ENCODE measurements at places on chromosomes 5 and 9.

GRCh38 chr5:179382486-179382885, 37.2 kb upstream of the ADAMTS2 start:
- H3K27me3 ChIP-seq, result peaks cover 7% of the 10 kb centered on the region
- H3K27ac ChIP-seq, result no peak overlapping the region
- DNase-seq, result no peak
- no peaks in the 10 kb centered on the region for H3K4me1 ChIP-seq

- no peak overlapping the region for H3K27ac ChIP-seq
- H3K36me3 ChIP-seq, result no peaks in the 10 kb centered on the region
- H3K4me3 ChIP-seq, result no peak overlapping the region
- no peak for DNase-seq
- peaks cover 2% of the 10 kb centered on the region for H3K27me3 ChIP-seq
These were observed 330.5 kb downstream of the TLR4 start for GRCh38 chr9:118034701-118035100.

DNA sequence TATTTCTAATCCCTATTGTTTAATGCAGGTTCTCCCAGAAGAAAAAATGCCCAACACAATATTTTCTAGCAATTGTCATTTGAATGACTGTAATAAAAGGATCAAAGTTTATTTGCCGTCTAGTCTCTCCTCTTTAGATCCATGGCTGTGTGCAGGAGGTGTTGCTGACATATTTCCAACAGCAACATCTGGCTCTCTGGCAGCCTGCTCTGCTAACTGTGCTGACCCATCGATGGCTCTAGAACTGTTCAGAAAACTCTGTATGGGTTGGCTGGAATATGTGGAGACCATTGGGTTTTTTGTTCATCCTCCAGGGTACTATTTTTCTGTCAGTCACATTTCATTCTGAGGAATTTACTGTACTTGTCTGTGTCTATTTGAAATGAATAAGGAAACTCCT, 202.0 kb upstream of the SLC27A6 start:
- H3K4me1 ChIP-seq, result no peaks in the 10 kb centered on the region
- no peak overlapping the region for H3K27ac ChIP-seq
- DNase-seq, result no peak
- no peak overlapping the region for H3K4me3 ChIP-seq

DNA sequence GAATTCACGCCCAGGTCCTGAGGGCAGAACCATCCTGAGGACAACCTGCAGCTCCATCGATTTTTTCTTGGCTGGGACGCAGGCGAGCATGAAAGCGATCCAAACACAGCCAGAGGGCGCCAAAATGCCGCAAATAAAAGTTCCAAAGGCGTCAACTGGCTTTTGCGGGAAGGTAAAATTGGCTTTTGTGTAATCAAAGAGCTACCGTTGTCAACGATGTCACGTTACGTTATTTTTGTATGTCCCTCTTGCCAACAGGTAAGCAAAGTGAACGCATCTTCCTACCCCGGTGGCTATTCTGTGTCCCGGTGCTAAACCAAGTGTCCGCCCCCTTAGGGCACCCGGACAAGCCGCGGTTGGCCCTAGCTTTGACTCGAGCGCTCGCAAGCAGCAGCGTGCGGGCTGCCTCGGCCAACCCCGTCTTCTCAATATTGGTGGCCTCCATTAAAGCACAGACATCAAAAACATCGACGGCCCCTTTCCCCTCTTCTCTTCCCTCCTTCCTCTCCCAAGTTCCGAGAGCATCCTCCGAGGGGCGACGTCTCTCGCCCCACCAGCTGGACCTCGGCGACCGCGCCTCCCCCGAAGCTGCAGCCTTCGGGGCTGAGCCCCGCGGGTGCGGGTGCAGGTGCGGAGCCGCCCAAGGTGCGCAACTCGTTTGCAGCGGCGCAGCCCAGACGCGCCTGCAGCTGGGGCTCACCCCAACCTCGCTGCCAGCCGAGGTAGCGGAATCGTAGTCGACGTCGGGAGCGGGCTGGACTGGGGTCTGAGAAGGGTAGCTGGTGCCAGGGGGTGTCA, 1.1 kb upstream of the BASP1 start:
- peaks cover 38% of the 10 kb centered on the region for H3K27me3 ChIP-seq
- DNase-seq, result peak; percentile 71
- peaks cover 11% of the 10 kb centered on the region for H3K4me1 ChIP-seq
- H3K4me3 ChIP-seq, result peak overlapping the region; percentile 29

- no peak overlapping the region for H3K4me3 ChIP-seq
- no peaks in the 10 kb centered on the region for H3K4me1 ChIP-seq
- H3K27me3 ChIP-seq, result peaks cover 10% of the 10 kb centered on the region
- no peak for DNase-seq
These were observed 11.8 kb downstream of the ARL14EPL start for GRCh38 chr5:116044073-116044472.

- H3K27ac ChIP-seq, result no peak overlapping the region
- no peaks in the 10 kb centered on the region for H3K27me3 ChIP-seq
- DNase-seq, result no peak
- H3K36me3 ChIP-seq, result no peaks in the 10 kb centered on the region
These were observed 109.3 kb upstream of the CPEB4 start for GRCh38 chr5:173778784-173779304.

DNA sequence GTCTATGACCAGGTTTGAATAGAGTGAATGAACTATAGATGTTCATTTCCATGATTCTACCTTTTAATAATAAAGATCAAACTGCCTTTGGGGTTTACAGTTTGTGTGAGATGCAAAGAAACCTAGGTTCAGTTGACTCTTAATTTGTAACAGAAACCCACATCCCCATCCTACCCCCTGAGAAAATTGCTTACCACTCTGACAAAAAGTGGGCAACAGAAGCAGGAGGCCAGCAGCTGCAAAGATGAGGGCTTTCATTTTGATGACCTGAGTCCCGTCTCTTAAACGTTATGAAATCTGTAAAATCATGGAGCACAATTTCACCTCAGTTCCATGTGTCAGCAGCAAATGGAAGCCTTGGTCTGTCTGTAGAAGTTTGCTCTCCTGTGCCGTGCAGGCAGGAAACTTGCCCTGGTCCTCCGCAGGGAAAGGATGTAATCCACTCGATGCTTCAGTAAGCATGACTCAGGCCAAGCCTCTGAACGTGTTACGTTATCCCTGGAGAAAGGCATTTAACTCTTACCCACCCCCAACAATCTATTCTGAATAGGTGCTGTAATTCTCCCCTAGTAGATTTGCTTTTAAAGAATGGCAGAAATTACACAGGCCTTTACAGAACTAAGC, at the start of gene F2RL2:
F2RL2 (minus strand) TSS at position 431 of the 624 bp plus-strand sequence; CDS start at position 258, 173 bp downstream.
- no peak for DNase-seq
- peaks cover 23% of the 10 kb centered on the region for H3K36me3 ChIP-seq
- H3K27ac ChIP-seq, result no peak within 1 kb of the TSS
- H3K4me1 ChIP-seq, result peaks cover 20% of the 10 kb centered on the region
- H3K4me3 ChIP-seq, result no peak within 1 kb of the TSS

GRCh38 chr5:35035271-35035670, 12.5 kb downstream of the AGXT2 start:
- peaks cover 34% of the 10 kb centered on the region for H3K27me3 ChIP-seq
- no peaks in the 10 kb centered on the region for H3K36me3 ChIP-seq
- no peak overlapping the region for H3K4me3 ChIP-seq

DNA sequence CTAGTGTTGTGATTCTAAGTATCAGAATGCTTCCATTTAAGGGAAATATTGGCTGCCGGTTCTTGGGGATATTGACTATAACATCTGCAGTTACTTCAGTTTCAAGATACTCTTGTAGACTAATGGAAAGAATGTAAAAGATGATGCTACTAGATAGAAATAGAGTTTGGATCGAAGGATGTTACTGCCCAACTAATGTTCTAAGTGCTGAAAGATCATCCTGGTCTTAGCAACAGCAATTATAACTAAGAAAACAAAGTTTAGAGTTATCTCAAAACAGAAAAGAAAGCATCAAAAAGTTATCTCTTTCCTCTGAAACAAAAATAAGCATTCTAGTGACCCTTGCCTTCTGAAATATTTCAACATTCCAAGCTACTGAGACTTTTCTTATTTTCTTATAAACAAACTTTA, 49.9 kb downstream of the ITGA1 start:
- H3K4me3 ChIP-seq, result no peak overlapping the region
- H3K36me3 ChIP-seq, result no peaks in the 10 kb centered on the region
- H3K27ac ChIP-seq, result no peak overlapping the region
- no peaks in the 10 kb centered on the region for H3K4me1 ChIP-seq
- H3K27me3 ChIP-seq, result no peaks in the 10 kb centered on the region
- DNase-seq, result no peak

DNA sequence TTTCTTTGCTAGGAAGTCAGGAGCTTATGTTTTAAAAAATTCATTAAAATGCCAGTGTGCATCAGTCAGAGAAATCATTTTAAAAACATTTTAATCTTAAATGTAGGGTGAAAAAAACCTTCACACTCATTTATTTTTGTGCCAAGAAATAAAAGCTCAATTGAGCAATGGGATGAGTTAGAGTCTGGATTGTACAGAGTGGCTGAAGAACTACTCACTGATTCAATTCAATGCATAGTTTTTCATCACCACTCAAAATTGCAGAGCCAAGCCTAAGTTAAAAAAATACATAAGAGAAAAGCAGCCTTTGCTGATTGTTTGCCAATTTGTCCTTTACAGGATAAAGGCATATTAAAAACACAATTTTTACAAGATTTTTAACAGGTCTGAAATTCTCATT, 168.2 kb upstream of the DMRTA1 start:
- no peak overlapping the region for H3K27ac ChIP-seq
- DNase-seq, result no peak
- H3K4me3 ChIP-seq, result no peak overlapping the region
- H3K36me3 ChIP-seq, result no peaks in the 10 kb centered on the region
- no peaks in the 10 kb centered on the region for H3K4me1 ChIP-seq

GRCh38 chr9:91361291-91362050, at the start of gene AUH:
AUH (minus strand) TSS chr9:91361918; CDS start chr9:91361889, 29 bp downstream.
- H3K36me3 ChIP-seq, result peaks cover 36% of the 10 kb centered on the region
- H3K27ac ChIP-seq, result peak within 1 kb of the TSS; percentile 95
- H3K4me1 ChIP-seq, result peaks cover 50% of the 10 kb centered on the region
- H3K27me3 ChIP-seq, result no peaks in the 10 kb centered on the region

GRCh38 chr9:6354072-6354686, 26.0 kb downstream of the TPD52L3 start:
- peak; percentile 23 for DNase-seq
- H3K4me3 ChIP-seq, result no peak overlapping the region
- peaks cover 16% of the 10 kb centered on the region for H3K4me1 ChIP-seq
- H3K36me3 ChIP-seq, result no peaks in the 10 kb centered on the region
- peaks cover 4% of the 10 kb centered on the region for H3K27me3 ChIP-seq
- no peak overlapping the region for H3K27ac ChIP-seq

DNA sequence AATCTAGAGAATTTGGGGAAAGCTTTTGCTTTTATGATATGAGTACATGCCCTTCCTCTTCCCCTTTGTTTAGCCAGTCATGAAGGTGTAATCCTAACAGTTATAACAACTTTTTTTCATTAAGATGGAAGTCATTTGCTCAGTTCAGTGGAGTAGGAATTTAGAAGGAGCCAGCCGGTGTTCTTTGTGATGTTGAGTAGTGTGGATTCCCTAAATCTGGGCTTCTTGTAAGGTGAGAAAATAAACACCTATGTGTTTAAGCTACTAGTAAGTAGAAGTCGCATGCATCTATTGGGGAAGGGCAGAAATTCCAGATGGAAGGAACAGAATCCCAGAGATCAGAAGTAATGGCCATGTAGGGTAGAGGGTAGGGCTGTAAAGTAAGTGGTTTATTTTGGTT, 13.6 kb upstream of the CNTLN start:
- no peak for DNase-seq
- no peaks in the 10 kb centered on the region for H3K27me3 ChIP-seq
- no peak overlapping the region for H3K27ac ChIP-seq
- H3K36me3 ChIP-seq, result no peaks in the 10 kb centered on the region
- no peak overlapping the region for H3K4me3 ChIP-seq
- H3K4me1 ChIP-seq, result no peaks in the 10 kb centered on the region

GRCh38 chr5:7208938-7209337, 187.0 kb upstream of the ADCY2 start:
- H3K36me3 ChIP-seq, result no peaks in the 10 kb centered on the region
- no peaks in the 10 kb centered on the region for H3K4me1 ChIP-seq
- no peak for DNase-seq
- H3K4me3 ChIP-seq, result no peak overlapping the region
- no peak overlapping the region for H3K27ac ChIP-seq

- no peak overlapping the region for H3K4me3 ChIP-seq
- no peaks in the 10 kb centered on the region for H3K36me3 ChIP-seq
- DNase-seq, result no peak
- no peak overlapping the region for H3K27ac ChIP-seq
These were observed 321.5 kb upstream of the CLINT1 start for GRCh38 chr5:158180407-158180806.
